ENCODE measurements at places on chromosomes 4 and X. TPM values are rescaled to one million over a fixed set of nuclear protein-coding genes. Genes with fewer than 3 reads are reported as not detected.

GRCh38 chrX:21932292-21933002 lies 8.1 kb upstream of the SMS start:
- DNase-seq = no peak

CSAG2 gene
- not detected for total RNA-seq

PASD1 gene
- total RNA-seq = not detected

GRCh38 chr4:9952415-9952950 lies 68.8 kb downstream of the SLC2A9 start:
- no peak for DNase-seq

- DNase-seq = no peak
Measured at GRCh38 chr4:3872834-3873313, 106.7 kb downstream of the ADRA2C start.

DNA sequence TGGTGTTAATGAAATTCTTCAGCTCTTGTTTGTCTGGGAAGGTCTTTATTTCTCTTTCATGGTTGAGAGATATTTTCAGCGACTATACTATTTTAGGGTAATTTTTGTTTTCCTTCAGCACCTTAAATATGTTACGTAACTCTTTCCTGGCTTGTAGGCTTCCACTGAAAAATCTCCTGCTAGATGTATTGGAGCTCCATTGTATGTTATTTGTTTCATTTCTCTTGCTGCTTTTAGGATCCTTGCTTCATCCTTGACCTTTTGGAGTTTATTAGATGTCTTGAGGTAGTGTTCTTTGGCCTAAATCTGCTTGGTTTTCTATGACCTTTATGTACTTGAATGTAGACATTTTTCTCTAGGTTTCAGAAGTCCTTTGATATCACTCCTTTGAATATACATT lies 93.6 kb downstream of the MMRN1 start:
- no peak for DNase-seq

DNA sequence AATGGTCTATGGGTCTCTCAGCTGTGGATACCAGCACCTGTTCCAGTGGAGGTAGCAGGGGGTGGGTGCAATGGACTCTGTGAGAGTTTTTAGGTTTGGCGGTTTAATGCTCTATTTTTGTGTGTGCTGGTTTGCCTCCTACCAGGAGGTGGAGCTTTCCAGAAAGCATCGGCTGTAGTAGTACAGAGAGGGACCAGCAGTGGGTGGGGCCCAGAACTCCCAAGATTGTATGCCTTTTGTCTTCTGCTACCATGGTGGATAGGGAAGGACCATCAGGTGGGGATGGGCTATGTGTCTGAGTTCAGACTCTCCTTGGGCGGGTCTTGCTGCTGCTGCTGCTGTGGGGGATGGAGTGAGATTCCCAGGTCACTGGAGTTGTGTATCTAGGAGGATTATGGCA lies 557.2 kb upstream of the GRID2 start:
- DNase-seq = no peak

DNA sequence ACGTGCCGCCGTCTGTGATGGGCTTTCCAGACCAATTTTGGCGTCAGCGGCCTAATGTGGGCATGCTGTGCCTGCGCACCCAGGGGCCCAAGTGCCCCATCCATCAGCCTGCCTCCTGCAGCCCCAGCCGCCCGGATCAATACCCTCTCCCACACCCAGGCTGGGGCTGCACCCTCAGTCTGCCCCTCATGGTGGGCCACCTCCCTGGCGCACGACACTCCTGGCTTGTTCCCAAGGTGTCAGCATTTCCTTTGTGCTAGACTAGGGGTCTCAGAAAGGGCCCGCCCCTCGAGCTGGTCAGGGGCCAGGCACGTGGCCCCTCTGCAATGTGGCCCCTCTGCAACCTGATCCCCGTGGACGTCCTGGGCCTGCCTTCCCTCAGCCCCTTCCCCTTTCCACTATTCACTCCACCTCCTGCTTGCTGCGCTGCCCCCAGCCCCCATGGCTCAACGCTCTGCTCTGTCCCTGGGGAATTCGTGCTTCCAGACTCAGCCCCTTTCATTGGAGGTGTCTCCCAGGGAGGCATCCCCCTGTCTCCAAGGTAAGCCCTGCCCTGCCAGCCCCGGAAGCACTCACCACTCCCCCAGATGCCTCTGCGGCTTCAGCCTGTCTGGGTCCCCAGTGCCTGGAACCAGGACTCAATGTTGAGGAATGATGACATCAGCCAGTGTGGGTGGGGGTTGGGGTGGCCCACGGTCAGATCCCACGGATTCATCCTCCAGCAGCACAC lies 130.8 kb downstream of the HMX1 start:
- no peak for DNase-seq

HMGN5 gene
- total RNA-seq = 7.9 TPM

DNA sequence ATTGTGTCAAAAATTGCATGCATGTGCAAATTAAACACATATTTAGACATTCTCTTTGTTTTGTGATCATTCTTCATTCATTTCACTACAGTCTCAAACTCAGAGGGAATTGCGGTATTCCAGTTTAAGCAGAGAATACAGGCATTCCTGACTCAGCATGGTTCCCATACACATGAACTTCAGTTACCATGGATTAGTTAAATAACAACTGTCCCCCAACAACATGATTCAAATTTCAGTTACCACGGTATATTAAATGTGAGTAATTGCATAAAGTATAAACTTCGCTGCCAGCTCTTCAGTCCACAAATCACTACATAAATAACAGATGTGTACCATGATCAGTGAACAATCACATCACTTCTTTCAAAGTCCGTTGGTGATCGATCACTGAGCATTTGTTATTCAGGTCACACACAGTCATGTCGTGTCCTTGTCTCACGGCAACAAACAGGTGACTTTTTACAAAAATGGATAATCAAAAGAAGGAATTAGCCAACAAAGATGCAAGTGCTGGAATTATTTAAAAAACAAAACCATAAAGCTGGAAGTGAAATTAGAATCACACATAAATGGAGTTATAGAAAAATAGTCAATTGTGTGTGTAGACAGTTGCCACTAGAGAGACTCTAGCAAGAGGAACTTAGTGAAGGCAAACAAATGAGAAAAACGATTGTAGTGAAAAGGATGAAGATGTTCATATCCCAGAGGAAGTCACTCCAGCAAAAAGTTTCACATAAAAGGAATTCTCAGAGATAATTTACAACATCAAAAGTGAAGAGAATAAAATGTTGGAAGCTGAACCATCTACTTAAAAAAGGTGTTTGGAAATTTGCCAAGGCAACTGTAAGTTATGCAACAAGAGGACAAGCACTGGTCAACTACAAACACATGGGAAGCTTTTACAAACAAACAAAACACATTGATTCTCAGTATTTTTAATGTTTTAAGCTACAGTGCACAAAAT lies 138.6 kb upstream of the SMARCAD1 start:
- no peak for DNase-seq

DNA sequence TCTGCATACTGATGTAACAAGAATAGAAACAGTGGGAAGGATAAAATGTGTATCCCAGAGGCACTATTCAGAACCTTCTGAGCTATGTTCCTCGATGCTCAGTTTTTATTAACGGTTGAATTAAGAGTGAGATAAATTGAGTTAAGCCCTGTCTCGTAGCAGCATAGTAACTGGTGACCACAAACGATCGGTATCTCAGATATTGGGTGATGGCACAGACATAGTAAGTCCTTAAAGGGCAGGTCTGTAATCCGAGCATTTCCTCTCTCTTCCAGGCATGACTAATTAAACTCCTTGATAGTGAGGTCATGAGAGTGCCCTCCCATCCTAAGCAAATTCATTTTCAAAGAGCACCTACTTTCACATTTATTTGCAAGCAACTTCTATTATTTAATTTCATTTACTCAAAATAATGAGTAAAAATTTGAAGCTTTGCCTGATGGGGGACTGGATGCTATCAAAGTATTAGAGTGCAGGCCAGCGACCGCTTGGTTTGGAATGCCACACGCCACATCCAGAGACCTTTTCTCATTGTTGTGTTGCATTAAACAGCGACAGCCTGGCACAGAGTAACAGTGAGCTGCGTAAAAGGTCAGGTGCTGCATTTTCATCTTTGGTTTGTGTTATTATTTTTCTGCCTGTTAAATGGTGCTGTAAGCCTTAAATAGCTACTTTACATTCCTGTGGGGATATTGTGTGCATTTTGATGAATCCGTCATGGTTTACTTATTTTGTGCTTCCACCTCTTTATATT lies 101.9 kb downstream of the PCDH7 start:
- no peak for DNase-seq

CCNA2 gene
- 27.3 TPM for total RNA-seq

GRCh38 chr4:68751138-68751537 lies 64.7 kb upstream of the UGT2B10 start:
- no peak for DNase-seq

- no peak for DNase-seq
Measured at GRCh38 chrX:66872771-66873170, 233.9 kb upstream of the EDA2R start.

SOWAHD gene
- total RNA-seq = 0.69 TPM

DNA sequence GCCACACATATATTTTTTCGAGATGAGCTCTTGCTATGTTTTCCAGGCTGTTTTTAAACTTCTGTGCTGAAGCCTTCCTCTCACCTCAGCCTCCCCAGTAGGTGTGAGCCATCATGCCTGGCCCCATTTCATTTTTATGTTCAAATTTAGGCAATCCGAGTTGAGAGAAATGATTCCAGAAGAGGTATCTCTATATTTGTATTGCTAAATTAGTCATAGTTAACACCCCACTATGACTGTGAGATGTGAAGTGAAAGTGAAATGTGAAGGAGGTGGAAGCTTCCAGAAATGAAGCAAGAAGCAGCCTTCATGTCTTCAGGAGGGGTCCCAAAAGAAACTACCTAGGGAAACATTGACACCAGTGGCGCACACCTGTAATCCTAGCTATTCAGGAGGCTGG lies 17.7 kb downstream of the APELA start:
- no peak for DNase-seq

Measured in progenitor cell of endocrine pancreas (in vitro differentiated cells).